GM23248 (cell line): ENCODE measurements at places on chromosomes 6 and 20.

DNA sequence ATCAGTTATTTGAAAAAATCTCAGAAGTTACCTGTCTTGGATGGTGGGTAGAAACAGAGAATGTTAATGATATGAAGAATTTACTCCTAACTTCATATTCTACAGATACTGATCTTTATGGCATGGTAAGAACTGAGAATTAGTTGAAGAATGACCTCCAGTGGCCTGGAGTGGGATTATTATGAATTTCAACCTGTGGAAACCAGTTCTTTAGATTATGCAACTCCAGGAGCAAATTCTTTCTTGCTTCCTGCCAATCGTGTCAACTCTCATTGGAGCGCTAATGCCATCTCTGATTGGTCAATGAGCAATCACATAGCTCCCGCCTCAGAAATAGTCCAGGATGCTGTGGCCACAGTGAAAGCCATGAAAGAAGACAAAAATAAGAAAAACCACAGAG, 40.6 kb downstream of the LYRM2 start:
- DNase-seq = peak; percentile 37

DNA sequence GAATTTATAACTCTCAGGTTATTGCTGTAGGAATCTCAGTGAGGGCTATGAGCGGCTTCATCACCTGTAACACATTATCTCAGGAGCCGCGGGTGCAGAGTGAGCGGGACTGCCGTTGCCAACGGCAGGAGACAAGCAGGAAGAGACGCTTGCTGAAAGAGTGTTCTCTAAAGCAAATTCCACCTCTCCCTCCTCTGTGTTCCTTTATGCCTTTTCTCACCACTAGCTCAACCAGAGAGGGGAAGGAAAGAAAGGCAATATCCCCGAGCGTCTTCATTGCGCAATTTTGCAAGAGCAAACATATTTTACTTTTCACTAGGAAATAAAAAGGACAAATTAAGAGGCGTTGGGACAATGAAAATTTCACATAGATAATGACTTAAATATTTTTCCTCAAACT, 185.2 kb upstream of the EXOC2 start:
- DNase-seq = no peak

GRCh38 chr6:110378552-110378951, 20.4 kb upstream of the METTL24 start:
- no peak for DNase-seq

GRCh38 chr6:136607204-136607931, 57.1 kb upstream of the MAP7 start:
- peak; percentile 26 for DNase-seq

DNA sequence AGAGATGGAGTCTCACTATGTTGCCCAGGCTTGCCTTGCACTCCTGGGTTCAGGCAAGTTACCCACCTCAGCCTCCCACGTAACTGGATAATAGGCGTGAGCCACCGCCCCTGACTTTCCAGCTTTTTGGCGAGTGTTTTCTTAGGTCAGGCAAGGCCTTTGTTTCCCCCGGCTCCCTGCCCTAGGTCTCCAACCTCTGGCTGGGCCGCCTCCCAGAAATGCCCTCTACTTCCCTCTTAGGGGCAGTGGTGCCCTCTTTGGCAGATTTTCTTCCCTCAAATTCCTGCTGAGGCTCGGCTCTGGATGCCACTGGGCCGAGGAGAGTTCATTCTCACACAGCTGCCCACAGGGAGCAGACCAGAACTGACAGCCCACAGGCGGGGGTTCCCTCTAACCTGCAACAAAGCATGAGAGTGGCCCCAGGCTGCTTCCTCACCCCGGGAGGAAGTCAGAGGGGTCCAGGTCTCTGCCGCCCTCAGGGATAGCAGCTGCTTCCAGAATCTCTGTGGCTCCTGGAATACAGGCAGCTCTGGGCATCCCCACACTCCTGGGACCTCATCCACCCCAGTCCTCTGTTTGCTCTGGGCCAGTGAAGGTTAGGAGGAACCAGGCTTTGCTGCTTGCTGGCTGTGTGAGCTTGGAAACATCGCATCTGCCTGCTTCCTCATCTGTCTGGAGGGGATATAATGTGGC, 56.5 kb downstream of the TCP11 start:
- DNase-seq = no peak

DNA sequence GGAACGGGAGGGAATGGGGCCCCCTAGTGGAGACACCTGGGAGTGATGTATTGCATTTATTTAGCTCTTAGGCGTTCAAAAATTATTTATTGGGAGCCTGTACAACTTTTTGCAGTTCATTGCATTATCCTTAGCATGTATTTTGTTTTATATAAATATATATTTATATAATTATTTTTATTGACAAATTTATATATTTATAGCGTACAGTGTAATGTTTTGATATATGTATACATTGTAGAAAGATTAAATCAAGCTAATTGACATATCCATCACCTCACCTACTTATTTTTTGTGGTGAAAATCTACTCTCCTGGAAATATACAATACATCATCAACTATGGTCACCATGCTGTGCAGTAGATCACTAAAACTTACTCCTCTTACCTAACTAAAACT, 975 bp downstream of the SIRT5 start:
- no peak for DNase-seq

- DNase-seq = no peak
Observed at GRCh38 chr6:93183531-93183972, 235.8 kb downstream of the EPHA7 start.

GRCh38 chr6:106440546-106440945, 80.0 kb downstream of the CRYBG1 start:
- peak; percentile 21 for DNase-seq

GRCh38 chr6:166752097-166752496, 125.0 kb upstream of the RPS6KA2 start:
- DNase-seq = no peak

GRCh38 chr6:2958776-2959175, 12.6 kb downstream of the SERPINB6 start:
- DNase-seq = no peak

DNA sequence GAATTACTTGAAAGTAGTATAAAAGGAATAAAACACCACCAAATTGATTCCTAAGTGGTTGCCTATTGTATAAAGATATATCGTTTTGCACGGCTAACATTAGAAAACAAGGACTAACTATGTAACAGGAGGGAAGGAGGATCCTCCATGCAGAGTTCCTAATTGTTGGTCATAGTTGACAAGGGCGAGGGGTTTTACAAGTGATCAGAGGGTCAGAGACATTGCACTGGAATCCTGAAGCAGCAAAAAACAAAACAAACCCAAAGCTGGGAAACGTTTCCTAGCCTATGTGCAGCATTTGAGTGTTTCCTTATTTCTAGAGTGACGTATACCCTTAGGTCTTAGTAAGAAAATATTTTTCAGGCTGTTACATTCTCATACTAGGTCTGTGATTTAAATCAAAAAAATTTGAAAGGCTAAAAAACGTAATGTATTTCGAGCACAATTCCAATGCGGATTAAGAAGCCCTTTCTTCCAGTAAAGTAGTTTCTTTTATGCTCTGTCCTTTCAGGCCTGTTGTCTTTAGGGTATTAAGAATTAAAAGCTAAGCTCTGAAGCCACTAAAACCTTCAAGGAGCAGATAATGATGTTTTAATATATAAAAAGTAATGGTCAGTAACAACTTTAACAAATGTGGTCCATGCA, 373.8 kb upstream of the MMS22L start:
- DNase-seq = no peak

- DNase-seq = no peak
Observed at GRCh38 chr6:33107641-33108040, 31.9 kb downstream of the HLA-DPB1 start.

DNA sequence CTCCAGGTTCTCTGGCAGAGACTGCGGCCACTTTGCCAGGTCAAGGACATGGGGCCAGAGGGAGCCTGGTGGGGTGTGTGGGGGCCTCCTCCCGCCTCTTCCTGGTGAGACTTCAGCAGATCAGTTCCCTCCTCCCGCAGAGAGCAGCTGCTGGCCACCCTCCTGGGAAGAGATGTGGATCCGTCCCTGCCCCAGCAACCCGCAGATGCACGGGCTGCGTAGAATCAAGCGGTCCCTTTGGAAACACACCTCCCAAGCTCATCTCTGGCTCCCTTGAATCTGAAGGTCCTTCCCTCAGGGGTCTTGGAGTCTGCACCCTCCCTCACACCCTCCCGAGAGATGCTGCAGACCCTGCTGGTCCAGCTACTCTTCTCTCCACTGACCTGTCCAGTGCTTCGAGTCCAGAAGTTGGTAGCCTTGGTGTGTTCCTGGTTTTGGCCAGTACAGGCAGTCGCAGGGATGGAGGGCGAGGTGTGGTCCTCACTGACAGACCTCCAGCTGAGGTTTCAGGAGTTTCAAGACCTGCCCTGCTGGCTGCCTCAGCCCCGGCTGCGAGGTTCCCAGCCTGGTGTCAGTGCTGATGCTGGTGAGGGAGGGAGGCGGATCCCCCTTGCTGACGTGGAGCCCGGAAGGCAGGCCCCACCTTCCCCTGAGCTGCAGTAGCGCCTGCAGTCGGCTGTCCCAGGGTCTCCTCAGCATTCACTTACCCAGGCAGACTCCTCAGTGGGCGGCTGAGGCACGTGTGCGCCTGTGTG, at the start of gene NPBWR2:
TSS of gene NPBWR2 (minus strand) at position 585 of the 755 bp plus-strand sequence. CDS start 734 bp downstream, outside the sequence.
- DNase-seq = no peak

GRCh38 chr6:44249082-44249748, 2.3 kb downstream of the HSP90AB1 start:
- no peak for DNase-seq

- DNase-seq = no peak
Observed at GRCh38 chr20:49166534-49167449, 21.3 kb downstream of the STAU1 start.

GRCh38 chr20:46276531-46276930, 31.8 kb downstream of the CDH22 start:
- peak; percentile 33 for DNase-seq

DNA sequence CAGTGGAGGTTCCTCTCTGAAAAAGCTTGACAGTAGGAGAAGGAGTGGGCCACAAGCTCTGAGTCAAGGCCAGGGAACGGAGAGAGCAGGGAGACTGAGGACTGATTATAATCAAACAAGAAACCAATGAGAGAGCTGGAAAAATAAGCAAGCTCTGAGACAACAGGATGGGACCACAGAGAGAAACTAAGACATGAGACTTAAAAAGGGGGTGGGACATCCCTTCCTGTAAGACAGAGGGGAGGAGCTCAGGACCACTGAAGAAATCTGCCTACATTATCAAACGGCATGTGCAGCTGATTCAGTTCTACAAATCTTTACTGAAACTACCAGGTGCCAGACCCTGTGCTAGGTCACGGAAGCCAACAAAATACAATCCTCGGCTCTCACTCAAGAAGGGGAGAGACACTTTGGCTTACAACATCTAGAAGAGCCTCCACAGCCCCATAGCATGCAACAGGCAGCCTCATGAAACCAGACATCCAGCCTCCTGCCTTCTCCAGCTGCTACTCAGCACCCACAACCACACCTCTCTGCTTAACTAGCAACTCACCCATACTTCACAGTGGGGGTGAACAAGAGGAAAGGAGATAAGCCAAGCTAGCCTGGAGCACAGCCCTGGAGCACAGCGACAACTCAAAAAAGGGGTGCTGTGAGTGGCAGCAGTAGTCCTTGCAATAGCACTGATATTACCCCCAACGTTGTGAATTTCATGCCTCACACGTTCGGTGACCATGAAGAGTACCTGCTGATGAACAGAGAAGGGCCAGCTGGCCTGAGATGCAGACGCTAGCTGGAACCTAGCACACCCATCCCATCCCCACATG, 39.1 kb upstream of the ANKRD60 start:
- no peak for DNase-seq
